Jurkat, Clone E6-1 (cell line): ENCODE measurements at places on chromosomes 6 and 20.
A peak's percentile ranks its signal among the peaks of the same experiment; 100 is the strongest.

- no peak for DNase-seq
These were observed 665.1 kb downstream of the RNF144B start for GRCh38 chr6:19052219-19052618.

DNA sequence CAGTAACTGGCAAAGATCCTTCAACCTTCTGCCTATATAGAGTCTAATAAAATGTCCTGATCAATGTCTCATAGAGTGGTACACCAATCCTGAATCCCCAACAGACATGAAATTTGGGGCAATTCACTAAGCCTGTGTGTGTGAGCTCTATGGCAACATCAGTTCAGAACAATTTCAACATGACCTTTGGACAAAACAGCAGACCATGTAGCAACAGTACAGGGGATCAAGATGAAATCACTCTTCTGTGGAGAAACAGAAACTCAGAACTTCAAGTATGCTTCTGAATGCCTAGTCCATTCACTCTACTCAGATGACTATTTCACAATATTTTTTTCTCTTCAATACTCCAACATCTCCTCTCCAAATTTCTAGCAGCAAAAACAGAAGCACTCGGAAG, 49.1 kb upstream of the OPRM1 start:
- DNase-seq: no peak

DNA sequence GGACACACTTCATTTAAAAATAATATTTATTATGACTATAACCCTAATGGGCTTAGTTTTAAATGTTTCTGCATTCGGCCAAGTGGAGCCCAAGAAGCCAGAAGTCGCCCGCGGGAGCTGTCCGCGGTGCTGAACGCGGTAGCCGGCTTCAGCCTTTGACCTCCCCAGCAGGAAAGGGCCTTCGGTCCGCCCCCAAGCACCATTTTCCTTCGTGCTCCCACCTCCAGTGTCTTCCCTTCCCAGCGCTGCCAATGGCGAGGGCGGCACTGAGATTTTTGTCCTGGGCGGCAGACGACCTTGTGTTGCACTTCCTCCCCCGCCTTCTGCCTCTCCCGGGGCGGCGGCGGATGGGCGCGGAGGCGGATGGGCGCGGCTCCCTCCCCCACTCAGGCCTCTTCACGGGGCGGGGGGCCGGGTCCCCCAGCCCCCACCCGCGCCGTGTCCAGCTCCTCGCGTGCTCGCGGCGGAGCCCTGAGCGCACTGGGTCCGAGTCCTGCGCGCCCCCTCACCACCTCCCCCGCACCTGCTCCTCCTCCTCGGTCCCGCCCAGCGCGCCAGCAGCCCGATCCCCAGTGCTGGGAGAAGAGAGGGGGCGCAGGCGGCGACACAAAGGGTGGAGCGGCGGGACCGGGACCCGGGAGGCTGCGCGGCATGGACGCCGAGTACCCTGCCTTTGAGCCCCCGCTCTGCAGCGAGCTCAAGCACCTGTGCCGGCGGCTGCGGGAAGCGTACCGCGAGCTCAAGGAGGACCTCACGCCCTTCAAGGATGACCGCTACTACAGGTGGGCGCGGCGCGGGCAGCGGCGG, 23.6 kb upstream of the TMEM181 start:
- DNase-seq: peak; percentile 32

- DNase-seq: no peak
These were observed 161.2 kb downstream of the PTPRT start for GRCh38 chr20:43028470-43028869.

GRCh38 chr6:134983823-134984222, 33.9 kb upstream of the ALDH8A1 start:
- no peak for DNase-seq

- DNase-seq: peak; percentile 6
These were observed 109.3 kb upstream of the FAM83B start for GRCh38 chr6:54737247-54737646.

DNA sequence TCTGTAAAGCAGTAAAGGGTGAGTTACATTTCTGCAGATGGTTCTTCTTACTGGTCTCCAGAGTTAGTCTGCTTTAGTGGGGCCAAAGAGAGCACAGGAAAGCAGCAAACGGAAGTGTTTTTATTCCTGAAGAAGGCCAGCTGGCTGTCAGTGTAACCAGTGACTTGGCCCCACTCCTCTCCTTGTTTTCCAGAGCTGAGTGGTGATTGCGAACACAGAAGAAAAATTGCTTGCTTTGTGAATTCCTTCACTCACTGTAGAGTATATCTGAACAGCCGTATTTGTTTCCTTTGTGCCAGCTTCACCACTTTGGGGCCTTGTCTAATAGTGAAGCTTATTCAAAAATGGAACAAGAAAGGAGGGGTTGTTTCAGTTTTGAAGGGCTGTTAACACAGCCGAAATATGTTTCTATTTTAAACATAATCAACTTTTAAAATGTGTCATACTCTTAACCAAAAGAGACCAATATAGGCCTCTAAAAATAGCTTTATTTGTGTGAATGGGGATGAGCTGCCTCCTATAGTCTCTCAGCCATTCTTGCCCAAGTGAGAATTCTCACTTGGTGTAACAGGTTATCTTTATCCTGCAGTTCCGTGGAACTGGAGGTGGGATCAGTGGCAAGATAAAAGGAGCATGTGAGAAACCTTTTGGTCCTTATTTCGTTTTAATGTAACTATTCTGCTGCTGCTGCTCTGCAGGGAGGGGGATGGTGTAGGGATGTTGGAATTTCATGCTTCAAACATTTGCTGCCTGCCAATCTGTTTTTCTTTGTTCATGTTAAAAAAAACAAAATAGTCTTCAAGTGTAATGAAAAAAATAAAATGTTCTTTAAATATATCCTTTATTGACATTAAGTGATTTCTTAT, 37.8 kb downstream of the ZC2HC1B start:
- no peak for DNase-seq

- no peak for DNase-seq
These were observed 17.5 kb upstream of the SYNCRIP start for GRCh38 chr6:85660181-85660611.

- no peak for DNase-seq
These were observed 49.2 kb downstream of the RPP21 start for GRCh38 chr6:30394139-30394538.

GRCh38 chr20:50536333-50536732, 26.1 kb downstream of the PTPN1 start:
- no peak for DNase-seq

DNA sequence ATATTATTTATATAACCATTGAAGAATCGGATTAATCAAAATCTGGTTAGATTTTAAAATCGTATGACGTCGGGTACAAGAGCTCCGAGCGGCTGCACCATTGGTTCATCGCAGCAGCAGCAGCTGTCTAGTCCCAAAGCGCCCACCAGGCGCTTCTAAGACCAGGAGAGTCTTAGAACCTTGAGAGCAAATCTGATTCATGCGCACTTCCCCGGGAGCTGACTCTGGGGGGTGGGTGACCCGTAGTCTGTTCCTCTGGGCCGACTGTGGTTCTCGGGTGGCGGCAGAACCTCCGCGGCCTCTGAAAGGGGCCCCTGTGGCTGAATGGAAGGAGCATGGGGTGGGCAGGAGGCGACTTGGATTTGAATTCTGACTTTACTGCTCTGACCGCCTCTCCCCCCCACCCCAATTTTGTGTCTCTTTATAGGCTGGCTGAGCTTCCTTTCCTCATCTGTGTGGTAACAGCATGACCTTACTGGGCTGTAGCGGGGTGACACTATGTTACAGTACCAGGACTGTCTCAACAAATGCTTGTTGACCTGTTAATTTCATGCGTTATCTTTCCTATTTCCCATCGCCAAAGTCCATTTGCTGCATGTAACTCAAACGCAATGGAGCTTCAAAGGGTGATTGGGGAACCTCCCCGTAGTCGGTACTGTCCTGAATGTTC, 119.7 kb downstream of the RTN4IP1 start:
- peak; percentile 83 for DNase-seq

GRCh38 chr6:54074578-54075195, 36.6 kb upstream of the MLIP start:
- DNase-seq: no peak

- DNase-seq: peak; percentile 95
These were observed 159.3 kb downstream of the CD83 start for GRCh38 chr6:14276667-14277404.

DNA sequence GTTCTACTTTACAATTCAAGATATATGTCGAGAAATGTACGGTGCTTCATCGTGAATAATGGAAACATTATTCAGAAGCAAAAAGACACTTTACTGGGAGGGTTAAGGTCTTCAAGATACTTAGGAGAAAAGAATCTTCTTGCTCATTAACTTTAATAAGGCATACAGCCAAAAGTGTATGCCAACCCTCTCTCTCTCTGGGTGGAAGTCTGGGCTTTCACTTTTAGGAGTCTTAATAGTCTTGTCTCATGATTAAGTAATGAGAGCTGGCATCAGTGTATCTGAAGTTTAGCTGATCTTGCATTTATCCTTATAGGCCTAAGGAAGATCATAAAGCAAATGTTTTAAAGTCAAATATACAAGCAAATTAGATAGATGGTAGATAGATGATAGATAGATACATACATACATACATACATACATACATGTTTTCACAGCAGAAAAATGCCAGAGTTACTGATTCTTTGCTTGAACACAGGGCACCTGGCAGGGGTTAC, 21.5 kb downstream of the OLIG3 start:
- no peak for DNase-seq

GRCh38 chr6:139825935-139826374, 451.5 kb upstream of the CITED2 start:
- no peak for DNase-seq

- no peak for DNase-seq
These were observed 175.7 kb upstream of the PLN start for GRCh38 chr6:118372413-118372812.

DNA sequence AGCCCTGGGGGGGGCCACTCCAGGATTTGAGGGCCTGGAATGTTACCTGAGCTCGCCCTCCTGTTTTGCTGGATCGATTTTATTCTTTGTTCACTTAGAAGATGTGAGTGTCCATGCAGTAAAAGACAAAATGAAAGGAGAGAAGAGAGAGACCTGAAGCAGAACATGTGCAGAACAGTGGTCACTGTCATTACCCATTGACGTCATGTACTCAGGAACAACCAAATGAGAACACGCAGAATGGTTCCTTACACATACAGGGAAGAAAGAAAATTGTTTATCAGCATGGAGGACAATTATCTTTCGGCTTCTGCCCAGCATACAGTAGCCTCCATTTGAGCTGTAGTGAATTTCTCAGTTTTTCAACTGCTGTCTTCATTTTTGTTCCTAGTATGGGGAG, 258.1 kb downstream of the FNDC1 start:
- no peak for DNase-seq

DNA sequence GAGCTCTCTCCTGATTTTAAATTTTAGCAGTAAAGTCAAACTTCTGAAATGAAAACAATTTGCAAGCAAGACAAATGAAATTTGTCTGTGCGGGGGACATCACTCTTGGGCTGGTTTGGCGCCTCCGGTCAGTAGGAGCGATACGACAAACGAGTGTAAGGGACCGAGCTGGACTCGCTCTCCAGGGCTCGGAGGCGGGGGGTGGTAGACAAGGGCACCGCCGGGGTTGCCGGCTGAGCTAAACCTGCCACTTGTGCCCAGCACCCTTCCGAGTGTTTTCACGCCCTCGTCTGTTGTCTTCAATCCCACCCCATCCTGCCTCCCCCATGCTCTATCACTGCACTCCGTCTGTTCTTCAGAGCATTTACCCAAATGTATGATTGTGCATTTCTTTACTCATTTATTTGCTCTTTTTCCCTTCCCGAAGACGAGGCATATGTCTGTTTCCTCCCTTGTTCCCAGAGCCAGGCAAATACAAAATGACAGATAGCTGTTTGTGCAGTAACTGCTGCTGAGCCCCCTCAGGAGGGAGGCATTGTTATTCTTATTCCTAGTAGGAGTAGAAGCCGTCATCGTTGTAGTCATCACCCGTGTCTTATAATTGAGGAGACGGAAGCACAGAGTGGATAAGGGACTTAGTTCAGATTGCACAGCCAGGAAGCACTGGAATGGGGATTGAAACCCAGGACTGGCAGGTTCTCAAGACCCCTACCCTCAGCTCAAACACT, 62.8 kb upstream of the APCDD1L start:
- DNase-seq: no peak

DNA sequence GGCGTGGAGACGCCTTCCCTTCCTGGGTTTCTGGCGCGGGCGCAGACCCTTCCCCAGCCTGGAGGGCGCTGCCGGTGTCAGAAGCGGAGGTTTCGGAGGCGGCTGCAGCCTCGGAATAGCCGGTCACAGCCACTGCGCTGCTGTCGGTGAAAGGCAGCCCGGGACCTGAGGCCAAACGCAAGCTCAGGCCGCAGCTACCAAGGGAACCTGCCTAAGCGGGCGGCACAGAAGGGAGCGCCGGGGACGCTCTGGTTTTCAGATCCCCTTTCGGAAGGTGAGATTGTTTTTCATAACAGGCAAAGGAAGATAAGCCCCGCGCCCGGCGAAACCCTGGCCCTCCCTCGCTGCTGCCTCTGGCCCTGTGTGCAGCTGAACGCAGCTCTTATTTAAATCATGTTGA, 116.5 kb downstream of the FAM120B start:
- no peak for DNase-seq

DNA sequence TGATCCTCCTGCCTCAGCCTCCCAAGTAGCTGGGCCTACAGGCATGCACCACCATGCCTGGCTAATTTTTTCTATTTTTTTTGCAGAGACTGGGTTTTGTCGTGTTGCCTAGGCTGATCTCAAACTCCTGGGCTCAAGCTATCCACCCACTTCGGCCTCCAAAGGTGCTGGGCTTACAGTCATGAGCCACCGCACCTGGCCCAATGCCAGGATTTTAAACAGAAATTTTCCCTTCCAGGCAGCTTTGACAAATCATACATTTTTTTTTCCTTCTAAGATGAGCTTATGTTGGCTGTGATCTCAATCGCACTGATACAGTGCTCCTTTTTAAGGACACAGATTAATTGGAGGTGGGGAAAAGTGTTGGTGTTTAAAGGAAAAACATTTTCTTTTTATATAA, 73.2 kb upstream of the CD2AP start:
- DNase-seq: no peak

- DNase-seq: no peak
These were observed 35.6 kb downstream of the SUN5 start for GRCh38 chr20:32968478-32969241.

DNA sequence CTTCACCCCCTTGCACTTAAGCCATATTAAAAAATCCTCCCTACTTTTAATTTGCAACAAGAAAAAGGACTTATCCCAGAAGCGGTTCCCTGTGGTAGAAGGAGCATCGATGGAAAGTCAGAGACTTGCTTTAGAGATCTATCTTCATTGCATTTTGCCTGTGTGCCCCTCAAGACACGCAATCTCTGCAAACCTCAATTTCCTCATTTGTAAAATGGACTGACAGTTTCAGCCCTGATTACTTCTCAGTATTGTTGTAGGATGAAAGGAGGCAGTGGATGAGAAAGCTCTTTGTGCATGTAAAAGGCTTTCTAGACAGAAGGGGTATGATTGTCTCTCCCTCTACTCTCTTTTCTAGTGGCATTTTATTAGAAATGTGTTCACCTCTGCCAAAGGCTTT, 410.2 kb downstream of the CDC5L start:
- no peak for DNase-seq

- DNase-seq: no peak
These were observed 25.9 kb upstream of the AIG1 start for GRCh38 chr6:143034689-143035334.

GRCh38 chr6:115773741-115774140, 286.9 kb downstream of the FRK start:
- DNase-seq: no peak
